SK-N-SH (cell line): ENCODE measurements at places on chromosomes 7 and 10. TPM values are rescaled to one million over a fixed set of nuclear protein-coding genes. Genes with fewer than 3 reads are reported as not detected.

DNA sequence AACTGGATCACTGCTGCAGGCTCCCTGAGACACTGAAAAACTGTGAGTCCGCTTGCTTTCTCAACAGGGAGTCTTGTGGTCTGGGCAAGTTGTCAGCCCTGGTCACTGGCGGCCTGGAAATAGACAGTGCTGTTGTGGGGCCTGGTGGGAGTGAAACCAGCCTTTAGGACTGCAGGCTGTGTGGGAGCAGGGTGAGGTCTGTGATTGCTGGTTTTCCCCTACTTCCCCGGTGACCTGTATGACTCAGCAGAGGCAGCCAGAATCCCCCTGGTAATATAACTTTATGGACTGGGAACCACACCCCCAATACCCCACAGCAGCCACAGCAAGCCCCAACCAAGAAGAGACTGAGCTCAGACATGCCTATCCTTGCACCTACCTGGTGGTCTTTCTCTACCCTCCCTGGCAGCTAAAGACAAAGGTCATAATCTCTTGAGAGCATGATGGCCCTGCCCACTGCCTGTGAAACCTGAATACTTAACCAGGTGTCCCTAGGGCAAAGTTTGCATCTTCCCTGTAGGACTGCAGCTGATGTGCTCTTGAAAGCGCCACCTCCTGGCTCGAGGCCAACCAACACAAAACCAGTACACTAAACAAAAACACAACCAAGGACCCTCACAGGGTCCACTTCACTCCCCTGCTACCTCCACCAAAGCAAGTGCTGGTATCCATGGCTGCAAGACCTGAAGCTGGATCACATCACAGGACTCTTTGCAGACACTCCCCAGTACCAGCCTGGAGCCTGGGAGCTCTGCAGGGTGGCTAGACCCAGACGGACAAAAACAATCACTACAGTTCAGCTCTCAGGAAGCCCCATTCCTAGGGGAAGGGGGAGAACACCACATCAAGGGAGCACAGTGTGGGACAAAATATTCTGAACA, 7.2 kb upstream of the ADAM22 start:
- H3K4me1 ChIP-seq = peaks cover 8% of the 10 kb centered on the region; the same call in 1 of the 2 replicates
- H3K27ac ChIP-seq = no peak overlapping the region
- no peaks in the 10 kb centered on the region for H3K27me3 ChIP-seq
- H3K4me3 ChIP-seq = no peak overlapping the region
- DNase-seq = no peak

- no peaks in the 10 kb centered on the region for H3K36me3 ChIP-seq
- no peak for DNase-seq
- H3K4me3 ChIP-seq = no peak within 1 kb of the TSS
- H3K4me1 ChIP-seq = 0 out of 2 replicates have a peak, but pooled peaks cover 4% of the 10 kb centered on the region
Observed at GRCh38 chr7:20217193-20217948, at the start of gene MACC1. MACC1 (minus strand) TSS chr7:20217384; CDS start chr7:20161862, 55,522 bp downstream.

DNA sequence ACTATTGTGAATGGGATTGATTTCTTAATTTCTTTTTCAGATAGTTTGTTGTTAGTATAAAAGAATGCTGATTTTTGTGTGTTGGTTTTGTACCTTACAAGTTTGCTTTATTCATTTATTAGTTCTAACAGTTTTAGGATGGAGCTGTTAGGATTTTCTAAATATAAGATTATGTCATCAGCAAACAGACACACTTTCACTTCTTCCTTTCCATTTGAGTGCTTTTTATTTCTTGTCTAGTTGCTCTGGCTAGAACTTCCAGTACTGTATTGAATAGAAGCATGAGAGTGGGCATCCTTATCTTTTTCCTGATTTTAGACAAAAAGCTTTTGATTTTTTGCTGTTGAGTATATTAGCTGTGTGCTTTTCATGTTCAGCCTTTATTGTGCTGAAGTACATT, 81.5 kb downstream of the DNAH11 start:
- no peak overlapping the region for H3K4me3 ChIP-seq
- no peaks in the 10 kb centered on the region for H3K36me3 ChIP-seq
- no peaks in the 10 kb centered on the region for H3K4me1 ChIP-seq
- H3K27ac ChIP-seq = no peak overlapping the region

CHAT gene
- polyA plus RNA-seq = 0.08 TPM in 1 of 2 replicates, not detected in the other

DNA sequence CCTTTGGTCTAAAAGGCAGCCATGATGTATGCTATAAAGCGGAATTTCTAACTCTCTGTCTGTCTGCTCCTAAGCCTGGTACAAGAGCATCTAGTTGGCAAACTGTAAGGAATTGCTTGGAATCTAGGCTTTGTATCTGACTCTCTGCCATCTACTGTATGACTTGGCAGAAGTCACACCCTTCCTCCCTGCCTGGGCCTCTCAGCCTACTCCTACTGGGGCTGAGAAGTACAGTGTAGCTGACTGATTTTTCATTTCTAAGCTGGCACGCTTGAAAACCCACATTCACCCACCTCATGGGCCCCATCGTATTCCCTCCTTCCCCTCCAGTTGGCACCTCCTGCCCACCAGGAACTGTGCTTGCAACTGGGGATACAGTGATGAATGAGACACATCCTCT, 435.2 kb downstream of the PLXNA4 start:
- H3K4me1 ChIP-seq = peaks cover 23% of the 10 kb centered on the region
- no peaks in the 10 kb centered on the region for H3K36me3 ChIP-seq
- H3K4me3 ChIP-seq = no peak overlapping the region
- DNase-seq = no peak
- peak overlapping the region; percentile 14; the same call in 1 of the 2 replicates for H3K27ac ChIP-seq

DNA sequence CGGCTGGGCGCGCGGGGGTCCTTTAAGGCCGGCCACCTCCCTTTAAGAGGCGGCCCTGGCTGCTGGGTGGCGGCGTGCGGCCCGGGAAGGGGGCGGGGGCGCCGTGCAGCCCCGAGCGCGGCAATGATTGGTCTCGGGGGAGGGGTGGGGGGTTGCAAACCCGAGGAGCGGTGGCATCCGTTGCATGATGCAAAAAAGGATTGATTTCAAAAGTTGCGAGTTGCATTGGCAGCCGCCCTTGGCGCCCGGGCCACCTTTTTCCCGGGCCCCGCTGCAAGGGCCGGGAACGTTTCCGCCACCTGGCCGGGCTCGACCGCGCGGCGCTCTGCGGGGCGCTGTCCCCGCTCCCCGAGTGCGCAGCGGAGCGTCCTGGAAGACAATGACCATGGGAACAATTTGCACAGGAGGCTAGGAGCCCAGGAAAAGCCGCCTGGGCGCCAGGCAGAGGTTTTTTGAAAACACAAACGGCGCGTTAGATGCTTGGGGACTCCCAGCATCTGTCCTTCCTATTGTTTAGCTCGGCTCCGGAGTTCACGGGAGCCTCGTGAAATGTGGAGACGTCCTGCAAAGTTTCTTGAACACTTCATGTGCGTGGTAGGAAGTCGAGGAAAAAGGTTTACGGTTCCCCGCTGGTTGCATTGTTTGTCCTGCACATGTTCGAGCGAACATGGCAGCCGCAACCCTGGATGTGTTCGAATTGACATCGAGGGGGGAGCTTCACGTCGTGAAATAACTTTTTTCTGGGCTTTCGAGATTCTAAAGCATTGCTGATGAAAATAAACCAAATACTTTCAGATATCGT, at the start of gene SEPHS1:
Gene SEPHS1 (minus strand): TSS at position 78 of the 802 bp plus-strand sequence. CDS start 3,343 bp downstream, outside the sequence.
- peak within 1 kb of the TSS; percentile 81 for H3K27ac ChIP-seq
- H3K27me3 ChIP-seq = no peaks in the 10 kb centered on the region
- peak within 1 kb of the TSS; percentile 79 for H3K4me3 ChIP-seq
- DNase-seq = peak; percentile 97
- H3K36me3 ChIP-seq = peaks cover 8% of the 10 kb centered on the region; the same call in 1 of the 2 replicates
- no peaks in the 10 kb centered on the region for H3K4me1 ChIP-seq

DNA sequence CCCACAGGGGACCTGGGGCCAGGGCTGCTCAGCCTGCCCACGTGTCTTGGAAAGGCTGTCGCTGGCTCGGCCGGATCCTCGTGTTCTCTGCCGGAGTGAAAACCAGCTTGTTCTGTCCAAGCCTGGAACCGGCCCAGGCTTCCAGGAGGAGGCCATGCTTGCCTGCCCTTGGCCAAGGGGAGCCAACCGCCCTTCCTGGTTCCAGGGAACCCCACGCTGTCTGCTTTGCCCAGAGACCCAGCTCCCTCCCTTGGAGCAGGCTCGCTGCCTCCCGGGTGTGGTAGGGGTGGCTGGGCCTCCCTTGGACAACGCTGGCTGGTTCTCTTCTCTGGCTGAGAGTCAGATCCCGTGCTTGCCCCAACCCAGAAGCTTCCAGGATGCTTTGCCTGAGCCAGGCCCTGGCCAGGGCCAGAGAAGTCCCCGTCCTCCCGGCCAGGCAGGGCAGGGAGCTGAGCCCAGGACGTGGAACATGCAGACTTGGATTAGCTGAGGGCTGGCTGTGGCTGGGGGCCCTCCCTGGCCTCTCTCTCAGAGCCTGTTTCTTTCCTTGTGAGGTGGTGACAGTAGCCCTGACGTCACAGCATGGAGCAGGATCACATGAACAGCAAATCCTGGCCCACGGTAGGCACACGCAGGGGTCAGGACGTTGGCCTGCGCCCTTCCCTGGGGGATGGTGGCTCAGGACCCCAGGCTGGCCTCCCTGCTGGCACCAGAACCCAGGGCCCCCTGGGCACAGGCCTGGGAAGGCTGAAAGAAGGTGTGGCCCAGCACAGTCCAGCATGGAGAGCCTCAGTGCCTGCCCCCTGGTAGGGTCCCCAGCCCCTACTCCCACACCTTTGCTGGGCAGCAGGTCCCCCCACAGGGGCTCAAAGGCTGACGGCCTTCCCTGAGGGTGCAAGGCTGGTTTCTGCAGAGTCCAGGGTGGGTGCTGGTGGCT, 67.5 kb downstream of the PWWP2B start:
- no peak for DNase-seq
- H3K4me3 ChIP-seq = no peak overlapping the region
- no peaks in the 10 kb centered on the region for H3K36me3 ChIP-seq

PAX4 gene
- polyA plus RNA-seq = not detected in 2 replicates

DNA sequence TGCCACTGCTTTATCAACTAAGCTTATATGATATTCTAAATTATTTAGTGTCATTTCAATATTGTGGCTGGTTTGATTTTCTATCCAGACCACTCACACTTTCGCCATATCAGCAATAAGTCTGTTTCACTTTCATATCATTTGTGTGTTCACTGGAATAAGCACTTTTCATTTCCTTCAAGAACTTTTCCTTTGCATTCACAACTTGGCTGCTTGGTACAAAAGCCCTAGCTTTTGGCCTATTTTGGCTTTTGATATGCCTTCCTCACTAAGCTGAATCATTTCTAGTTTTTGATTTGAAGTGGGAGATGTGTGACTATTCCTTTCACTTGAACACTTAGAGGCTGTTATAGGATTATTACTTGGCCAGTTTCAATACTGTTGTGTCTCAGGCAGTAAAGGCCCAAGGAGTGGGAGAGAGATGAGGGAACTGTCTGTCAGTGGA, 120.9 kb upstream of the NAMPT start:
- no peak overlapping the region for H3K4me3 ChIP-seq
- no peak overlapping the region for H3K27ac ChIP-seq
- no peaks in the 10 kb centered on the region for H3K36me3 ChIP-seq
- no peaks in the 10 kb centered on the region; the same call in 1 of the 2 replicates for H3K27me3 ChIP-seq

GRCh38 chr10:124892031-124892430, 49.9 kb upstream of the ZRANB1 start:
- no peaks in the 10 kb centered on the region for H3K27me3 ChIP-seq
- no peak overlapping the region for H3K4me3 ChIP-seq
- no peak for DNase-seq
- H3K27ac ChIP-seq = no peak overlapping the region
- H3K36me3 ChIP-seq = no peaks in the 10 kb centered on the region

DNA sequence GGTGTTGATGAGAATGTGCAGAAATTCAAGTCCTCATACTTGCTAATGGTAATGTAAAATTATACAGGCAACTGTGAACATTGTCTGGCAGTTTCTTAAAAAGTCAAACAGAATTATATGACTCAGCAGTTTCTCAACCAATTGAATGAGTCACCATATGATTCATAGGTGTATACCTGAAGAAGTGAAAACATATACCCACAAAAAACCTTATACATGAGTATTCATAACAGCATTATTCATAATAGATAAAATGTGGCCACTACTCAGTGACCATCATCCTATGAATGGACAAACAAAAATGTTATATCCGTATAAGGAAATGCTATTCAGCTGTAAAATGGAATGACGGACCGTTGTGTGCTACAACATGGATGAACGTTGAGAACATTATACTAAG, 253.5 kb downstream of the MALRD1 start:
- H3K36me3 ChIP-seq = no peaks in the 10 kb centered on the region
- H3K27me3 ChIP-seq = no peaks in the 10 kb centered on the region
- no peak overlapping the region for H3K4me3 ChIP-seq
- no peak overlapping the region for H3K27ac ChIP-seq

HOXA9 gene
- polyA plus RNA-seq = not detected in 2 replicates

DNA sequence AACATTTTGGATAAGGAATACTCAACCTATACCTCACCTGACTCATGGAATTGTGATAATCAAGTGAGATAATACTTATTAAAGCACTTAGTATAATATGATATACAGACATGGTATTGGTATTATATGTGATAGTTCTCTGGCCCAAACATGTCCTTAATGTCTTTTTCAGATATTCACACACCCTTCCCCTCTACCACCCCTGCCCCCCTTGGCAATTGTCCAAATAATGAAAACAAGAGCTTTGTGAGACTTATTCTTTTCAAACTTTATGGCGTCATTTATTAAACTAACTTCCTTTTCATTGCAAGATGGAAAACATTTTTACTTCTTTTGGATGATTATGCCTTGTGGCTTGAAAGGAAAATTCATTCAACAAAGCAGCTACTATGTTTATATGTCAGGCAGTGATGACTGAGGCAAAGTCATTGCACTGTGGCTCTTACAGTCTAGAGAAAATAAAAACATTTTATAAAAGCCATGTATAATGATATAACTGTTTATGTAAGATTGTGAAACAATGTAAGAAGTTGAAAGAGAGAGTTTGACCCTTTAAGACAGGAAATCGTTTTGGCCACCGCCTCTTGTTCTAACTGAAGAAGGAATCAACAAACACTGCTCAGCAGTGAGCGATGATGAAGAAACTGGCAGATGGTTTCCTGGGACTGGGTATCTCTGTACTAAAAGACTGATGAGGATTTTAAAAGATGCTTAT, 27.4 kb downstream of the MINPP1 start:
- no peak for DNase-seq
- peaks cover 5% of the 10 kb centered on the region; the same call in 1 of the 2 replicates for H3K4me1 ChIP-seq
- 0 out of 2 replicates have a peak overlapping the region, but pooled peaks have one; percentile 7 for H3K27ac ChIP-seq
- H3K4me3 ChIP-seq = no peak overlapping the region
- no peaks in the 10 kb centered on the region for H3K27me3 ChIP-seq

PKD1L1 gene
- polyA plus RNA-seq = 0.10 TPM in 2 replicates

GRCh38 chr7:76393116-76394031, 16.1 kb downstream of the SSC4D start:
- peak overlapping the region; percentile 58; the same call in 1 of the 2 replicates for H3K27ac ChIP-seq
- peaks cover 9% of the 10 kb centered on the region for H3K4me1 ChIP-seq
- peak; percentile 100 for DNase-seq
- H3K36me3 ChIP-seq = no peaks in the 10 kb centered on the region
- H3K4me3 ChIP-seq = peak overlapping the region; percentile 57
- H3K27me3 ChIP-seq = no peaks in the 10 kb centered on the region

GRCh38 chr10:129320340-129320739, 146.7 kb upstream of the MGMT start:
- H3K36me3 ChIP-seq = no peaks in the 10 kb centered on the region
- H3K27me3 ChIP-seq = no peaks in the 10 kb centered on the region
- no peaks in the 10 kb centered on the region for H3K4me1 ChIP-seq
- H3K4me3 ChIP-seq = no peak overlapping the region
- H3K27ac ChIP-seq = no peak overlapping the region
- DNase-seq = no peak

SORCS3 gene
- polyA plus RNA-seq = not detected in 2 replicates
